ENCODE measurements at places on chromosomes 5 and 9. TPM values are rescaled to one million over a fixed set of nuclear protein-coding genes. Genes with fewer than 3 reads are reported as not detected.
A peak's percentile ranks its signal among the peaks of the same experiment; 100 is the strongest.

DNA sequence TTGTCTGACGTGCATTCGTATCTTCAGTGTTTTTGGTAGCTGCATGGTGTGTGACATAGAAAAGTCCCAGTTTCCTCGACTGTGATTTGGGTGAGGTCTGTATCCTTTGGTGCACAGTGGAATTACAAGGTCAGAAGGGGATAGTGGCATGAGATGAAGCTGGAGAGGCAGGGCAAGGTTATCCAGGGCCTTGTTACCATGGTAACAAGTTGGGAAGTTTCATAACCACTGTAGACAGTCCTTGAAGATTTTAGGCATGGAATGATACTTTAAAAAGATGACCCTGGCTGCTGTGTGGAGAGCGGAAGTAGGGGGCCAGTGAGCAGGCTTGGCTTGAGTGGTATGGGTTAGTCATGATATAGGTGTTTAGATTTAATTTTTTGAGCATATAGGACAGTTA is 11.9 kb downstream of the EHMT1 start:
- DNase-seq, result no peak

DNA sequence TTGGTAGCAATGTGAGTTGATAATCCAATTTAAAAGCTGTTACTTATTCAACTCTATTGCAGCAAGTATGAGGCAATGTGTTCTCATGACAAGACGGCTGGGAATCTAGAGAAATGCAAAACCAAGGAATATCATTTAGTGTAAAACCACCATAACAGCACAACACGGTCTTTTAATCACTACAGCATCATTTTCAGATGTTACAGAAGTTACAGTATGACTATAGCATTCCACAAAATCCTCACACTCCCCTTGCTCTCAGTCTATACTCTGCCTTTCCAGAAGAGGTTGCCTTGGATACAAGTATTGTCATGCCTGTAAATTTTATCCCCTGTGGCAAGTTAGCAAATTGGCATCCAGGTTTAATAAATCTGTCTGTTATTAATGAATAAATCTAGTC is 28.6 kb upstream of the TAS2R1 start:
- no peak for DNase-seq

DNA sequence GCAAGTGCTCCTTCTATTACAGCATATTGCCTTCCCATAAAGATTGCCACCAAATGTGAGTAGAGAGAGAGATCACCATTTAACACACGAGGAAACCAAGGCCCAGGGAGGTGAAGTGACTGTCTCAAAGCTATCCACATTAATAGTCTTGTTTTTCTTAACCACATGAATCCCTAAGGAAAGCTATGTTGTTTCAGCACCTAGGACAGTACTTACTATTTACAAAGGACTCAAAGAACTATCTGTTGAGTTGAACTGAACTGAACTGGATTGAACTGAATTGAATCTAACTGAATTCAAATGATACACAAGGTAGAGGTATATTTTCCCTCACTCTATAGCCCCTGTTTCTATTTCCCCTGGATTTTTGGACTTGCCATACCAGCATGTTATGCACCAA is 430.4 kb downstream of the CAAP1 start:
- DNase-seq, result no peak

DNA sequence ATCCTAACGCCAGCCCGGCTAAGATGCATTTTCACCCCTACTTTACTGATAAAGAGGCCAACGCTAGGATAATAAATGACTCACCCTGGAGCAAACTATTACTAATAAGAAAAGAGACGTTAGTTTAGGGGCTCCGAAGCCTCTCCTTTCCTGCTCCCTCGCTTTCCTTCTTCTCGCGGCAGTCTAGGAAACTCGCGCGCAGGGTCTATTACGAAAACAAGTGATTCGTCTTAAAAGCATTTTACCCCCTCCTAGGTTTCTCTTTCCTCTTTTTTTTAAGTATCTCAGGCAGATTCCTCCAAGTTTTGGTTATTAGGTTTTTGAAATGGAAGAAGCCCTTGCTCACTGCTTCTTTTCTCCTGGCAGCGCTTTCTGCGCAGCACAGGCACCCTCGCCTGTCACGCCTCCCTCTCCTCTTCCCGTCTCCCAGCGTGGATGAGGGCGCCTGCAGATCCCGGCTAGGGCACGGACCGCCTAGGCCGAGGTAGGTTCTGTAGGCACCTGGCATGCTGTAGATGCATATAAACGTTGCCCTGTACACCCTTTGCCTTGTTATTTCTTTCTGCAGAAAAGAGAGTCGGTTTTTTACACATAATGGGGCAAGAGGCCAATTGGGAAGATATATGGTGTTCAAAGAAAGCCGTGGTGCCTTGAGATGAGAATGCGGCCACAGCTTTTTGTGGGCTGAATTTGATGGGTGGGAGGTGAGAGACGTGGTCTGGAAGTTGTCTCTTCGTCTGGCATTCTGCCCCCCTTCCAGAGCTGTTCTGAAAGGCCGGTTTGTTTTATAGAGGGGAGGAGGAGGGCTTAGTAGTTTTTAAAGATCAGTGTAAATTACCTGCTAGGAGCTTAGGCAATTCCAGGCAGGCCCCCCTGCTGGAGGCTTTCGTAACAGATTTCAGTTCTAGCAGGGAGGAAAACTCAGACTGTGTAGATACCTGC is 983 bp downstream of the GCNT1 start:
- no peak for DNase-seq

DNA sequence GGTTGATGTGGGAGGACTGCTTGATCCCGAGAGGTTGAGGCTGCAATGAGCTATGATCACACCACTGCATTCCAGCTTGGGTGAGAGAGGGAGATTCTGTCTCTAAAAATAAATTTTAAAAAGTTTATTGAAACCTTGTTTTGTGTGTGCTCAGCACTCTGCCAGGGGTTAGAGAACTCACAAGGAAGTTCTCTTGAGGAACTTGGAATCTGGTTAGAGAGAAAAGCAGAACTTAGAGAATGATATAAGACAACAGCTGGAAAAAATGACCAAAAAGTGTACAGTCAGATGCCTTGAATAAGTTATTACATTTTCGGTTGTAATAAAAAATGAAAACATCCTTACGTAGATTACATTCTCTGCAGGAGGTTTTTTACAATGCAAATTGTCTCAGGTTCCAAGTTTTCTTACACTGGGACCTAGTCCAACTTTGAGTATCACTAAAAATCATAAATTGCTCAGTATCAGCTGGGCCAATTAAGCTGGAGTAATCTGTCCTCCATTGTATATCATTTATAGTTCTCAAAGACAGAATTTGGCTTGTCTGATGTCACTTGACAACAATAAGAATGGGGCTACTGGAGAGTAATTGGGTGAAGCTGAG is 21.7 kb upstream of the TENT2 start:
- DNase-seq, result no peak

- no peak for DNase-seq
Observed at GRCh38 chr9:115137526-115137925, 19.6 kb upstream of the TNC start.

DNA sequence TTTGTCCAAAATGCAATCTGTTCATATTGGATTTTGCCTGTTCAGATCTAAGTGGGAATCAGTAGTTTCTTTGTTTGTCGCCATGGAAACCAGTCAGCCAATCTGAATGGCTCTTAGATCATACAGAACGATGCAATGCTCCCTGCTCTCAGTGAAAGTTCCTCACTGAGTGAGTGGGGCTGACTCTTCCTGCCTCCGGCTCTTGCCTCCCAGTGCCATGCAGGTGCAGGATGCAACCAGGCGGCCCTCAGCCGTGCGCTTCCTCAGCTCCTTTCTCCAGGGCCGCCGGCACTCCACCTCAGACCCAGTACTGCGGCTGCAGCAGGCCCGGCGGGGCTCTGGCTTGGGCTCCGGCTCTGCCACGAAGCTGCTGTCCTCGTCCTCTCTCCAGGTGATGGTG is at the start of gene PTPDC1:
PTPDC1 (plus strand) TSS at position 151 of the 400 bp plus-strand sequence; CDS start at position 218, 67 bp downstream.
- DNase-seq, result no peak

DNA sequence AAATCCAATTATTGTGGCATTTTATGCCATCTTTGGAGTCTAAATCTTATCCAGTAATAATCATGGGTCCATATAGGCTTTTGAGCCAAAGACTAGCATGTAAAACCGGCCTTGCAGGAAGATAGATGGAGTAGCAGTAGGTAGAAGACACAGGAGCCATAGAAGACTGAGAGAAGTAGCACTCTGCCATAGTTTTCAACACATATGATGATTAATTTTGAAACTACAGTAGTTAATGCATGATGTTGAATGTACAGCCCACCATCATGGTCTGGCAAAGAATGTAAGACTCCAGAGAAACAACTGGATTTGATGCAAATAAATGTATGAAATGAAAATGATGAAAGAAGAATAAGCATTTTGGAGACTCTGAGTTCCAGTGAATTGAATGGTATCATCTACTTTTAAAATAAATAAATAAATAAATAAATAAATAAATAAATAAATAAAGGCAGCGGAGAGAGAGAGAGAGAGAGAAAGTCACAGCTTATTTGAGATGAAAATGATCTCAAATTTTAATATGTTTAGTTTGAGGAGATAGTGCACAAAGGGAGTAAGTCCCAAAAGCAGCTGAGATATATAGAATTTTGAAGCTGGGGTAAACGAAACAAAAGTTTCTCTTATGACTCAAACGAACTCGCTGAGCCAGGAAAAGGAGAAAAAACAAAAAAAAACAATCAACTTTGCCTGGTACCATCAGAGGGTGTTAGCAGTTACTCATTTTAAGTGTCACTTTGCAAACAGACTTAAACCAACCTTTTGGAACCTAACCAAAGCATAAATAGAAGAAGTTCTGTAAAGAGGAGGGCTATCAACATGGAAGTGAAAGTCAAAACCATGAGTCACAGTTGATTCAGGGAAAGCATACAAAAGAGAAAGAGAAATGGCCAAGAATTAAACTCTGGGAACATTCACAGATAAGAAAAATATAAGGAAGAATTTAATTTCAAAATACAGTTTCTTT is 388.7 kb downstream of the CETN3 start:
- DNase-seq, result no peak

- DNase-seq, result no peak
Observed at GRCh38 chr5:138945421-138946240, 70.5 kb upstream of the LRRTM2 start.

DNA sequence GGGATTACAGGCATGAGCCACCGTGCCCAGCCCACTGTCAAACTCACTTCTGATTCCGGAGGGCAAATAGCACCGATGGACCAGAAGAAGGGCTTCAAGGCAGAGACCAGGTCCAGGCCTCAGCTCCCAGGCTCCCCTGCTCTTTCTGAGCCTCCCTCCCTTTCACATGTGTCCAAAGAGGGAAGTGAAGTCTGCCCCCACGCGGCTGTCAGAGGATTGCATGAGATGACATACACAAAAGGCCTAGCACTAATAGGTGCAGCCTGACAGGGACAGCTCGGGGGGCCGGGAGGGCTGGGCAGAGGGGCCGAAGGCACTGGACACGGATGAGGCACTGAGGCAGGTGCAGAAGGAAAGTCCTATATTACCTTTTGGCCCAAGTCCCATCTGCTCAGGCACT is 16.1 kb downstream of the FBP1 start:
- DNase-seq, result no peak

GRCh38 chr5:82348784-82349425 is 70.8 kb upstream of the RPS23 start:
- DNase-seq, result no peak

DNA sequence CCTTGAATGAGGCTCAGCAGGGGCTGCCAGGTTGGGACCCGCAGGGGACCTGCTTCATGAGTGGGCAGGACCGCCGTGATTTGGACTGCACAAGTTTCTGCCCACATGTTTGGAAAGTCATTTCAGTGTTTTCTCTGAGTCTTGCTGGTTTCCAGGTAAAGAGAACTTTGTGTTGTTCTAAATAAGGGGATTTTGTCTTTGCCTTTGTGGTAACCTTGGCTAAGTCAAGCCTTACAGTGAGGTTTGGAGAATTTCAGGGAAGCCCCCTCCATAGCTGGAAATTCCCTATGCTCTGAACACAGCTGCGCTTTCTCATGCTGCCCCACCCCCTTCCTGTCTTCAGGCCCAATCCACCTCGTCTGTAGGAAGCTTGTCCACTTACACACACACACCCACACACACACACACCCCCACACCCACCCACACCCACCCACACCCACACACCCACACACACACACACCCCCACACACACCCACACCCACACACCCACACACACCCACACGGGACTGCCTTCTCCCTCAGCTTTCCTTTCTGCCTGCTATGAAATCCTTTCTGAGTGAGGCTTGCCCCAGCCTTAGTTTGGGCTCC is 270.1 kb downstream of the HSPA4 start:
- peak; percentile 38 for DNase-seq

DNA sequence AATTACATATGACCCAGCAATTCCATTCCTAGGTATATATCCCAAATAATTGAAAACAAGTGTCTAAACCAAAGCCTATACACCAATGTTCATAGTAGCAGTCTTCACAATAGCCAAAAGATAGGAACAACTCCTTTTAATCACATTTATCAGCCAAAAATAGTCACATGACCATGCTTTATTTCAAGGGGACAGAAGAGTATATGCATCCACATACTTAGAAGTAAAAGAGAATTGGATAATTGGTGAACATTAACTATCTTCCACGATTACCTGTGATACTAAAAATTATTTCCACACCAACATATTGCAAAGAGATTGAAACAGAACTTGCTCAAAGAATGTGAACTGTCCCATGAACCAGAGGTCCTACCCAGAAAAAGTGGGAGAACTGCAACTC is 51.8 kb upstream of the FOXE1 start:
- DNase-seq, result no peak

DNA sequence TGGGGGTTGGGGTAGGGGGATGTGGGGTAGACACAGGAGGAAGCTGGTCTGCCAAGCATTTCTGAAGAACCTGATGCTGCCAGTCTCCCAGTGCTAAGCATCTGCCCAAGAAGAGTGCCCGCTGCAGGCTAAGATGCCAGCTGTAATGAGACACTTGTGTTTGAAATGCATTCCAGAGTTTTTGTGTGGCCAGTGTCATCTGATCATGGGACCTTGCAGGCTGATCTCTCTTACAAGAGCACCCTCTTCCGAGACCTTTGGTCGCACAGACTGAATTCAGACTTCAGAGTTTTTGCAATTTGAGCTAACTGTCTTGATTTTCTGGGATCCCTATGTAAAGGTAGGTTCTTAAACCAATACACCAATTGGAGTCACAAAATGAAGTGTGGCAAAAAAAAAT is 58.1 kb downstream of the DENND1A start:
- DNase-seq, result no peak

DNA sequence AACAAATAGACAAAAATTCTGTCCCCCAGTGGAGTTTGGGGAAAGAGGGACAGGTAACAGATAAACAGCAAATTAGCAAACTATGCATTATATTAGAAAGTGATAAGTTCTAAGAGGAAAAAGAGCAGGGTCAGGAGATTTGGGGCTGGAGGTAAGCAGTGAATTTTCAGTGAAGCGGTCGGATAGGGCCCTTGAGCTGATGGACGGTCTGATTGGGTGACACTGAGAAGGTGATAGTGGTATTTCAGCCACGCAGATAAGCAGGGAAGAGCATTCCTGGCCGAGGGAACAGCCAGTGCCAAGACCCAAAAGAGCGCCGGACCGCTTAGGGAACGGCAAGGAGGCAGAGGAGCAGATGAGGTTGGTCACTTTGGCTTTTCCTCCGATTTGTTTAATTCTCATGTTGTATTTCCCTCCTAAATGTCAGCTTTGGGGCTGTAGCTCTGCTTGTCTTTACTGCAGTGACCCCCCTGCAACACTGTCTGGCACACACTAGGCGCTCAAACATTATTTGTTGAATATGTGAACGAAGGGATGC is 1.1 kb upstream of the PTPN3 start:
- DNase-seq, result no peak

GRCh38 chr9:98627296-98627695 is 81.4 kb downstream of the GABBR2 start:
- no peak for DNase-seq

The IL31RA gene
- total RNA-seq, result 1.9 TPM

Measured in chondrocyte (in vitro differentiated cells).